Daoy (cell line): ENCODE measurements at places on chromosomes 16 and 17. TPM values are rescaled to one million over a fixed set of nuclear protein-coding genes. Genes with fewer than 3 reads are reported as not detected.

Gene TMEM238L
- total RNA-seq, result not detected in 2 replicates

Gene IGF2BP1
- total RNA-seq, result 15.2 and 16.7 TPM in 2 replicates

Gene SLC13A5
- not detected in 2 replicates for total RNA-seq

Gene YBX2
- 0.15 and 2.4 TPM in 2 replicates for total RNA-seq

Gene CDRT15L2
- not detected in 2 replicates for total RNA-seq

Gene ZKSCAN2
- 1.4 and 2.0 TPM in 2 replicates for total RNA-seq

- DNase-seq, result peak; percentile 86
These were observed at the start of gene ADCY9 for GRCh38 chr16:4116325-4117249. Gene ADCY9 (minus strand): TSS chr16:4116442. CDS start chr16:4115442, 1,000 bp downstream.

- no peak for DNase-seq
These were observed 162.8 kb upstream of the TNRC6C start for GRCh38 chr17:77795685-77796084.

- DNase-seq, result no peak
These were observed 210.1 kb upstream of the TNRC6C start for GRCh38 chr17:77748436-77748835.

GRCh38 chr16:11253009-11253994 lies 2.7 kb downstream of the SOCS1 start:
- DNase-seq, result no peak

GRCh38 chr17:42989726-42990652 lies 8.2 kb upstream of the RPL27 start:
- DNase-seq, result no peak

GRCh38 chr16:71230122-71230845 lies at the start of gene HYDIN:
Gene HYDIN (minus strand): TSS chr16:71230722. CDS start chr16:71186895, 43,827 bp downstream.
- peak; percentile 89 for DNase-seq

GRCh38 chr17:4262703-4263102 lies 1.1 kb downstream of the ANKFY1 start:
- no peak for DNase-seq

GRCh38 chr16:3305109-3306068 lies at the start of the genes TIGD7 and ZNF75A:
Gene TIGD7 (minus strand): TSS chr16:3305430. CDS start chr16:3300614, 4,816 bp downstream.
Gene ZNF75A (plus strand): TSS chr16:3305497. CDS start chr16:3308429, 2,932 bp downstream.
- DNase-seq, result peak; percentile 93

GRCh38 chr17:8947201-8947600 lies 18.3 kb downstream of the PIK3R5 start:
- peak; percentile 13 for DNase-seq

GRCh38 chr17:77119668-77120301 lies 21.0 kb upstream of the SEC14L1 start:
- no peak for DNase-seq

DNA sequence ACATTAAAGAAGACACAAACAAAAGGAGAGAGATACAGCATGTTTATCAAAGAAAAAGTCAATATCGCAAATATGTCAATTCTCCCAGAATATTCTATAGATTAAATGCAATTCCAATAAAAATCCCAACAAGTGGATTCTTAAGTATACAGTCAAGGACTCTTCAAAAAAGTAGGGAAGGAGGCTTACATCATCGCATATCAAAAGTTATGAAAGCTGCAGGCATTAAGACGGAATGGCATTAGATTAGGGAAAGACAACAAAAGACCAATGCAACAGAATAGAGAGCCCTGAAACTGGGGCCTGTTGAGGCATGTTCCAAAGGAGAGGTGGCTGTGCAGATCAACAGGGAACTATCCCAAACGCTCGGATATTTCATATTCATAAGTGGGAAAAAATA lies 76.0 kb downstream of the MARCHF10 start:
- no peak for DNase-seq

- DNase-seq, result peak; percentile 40
These were observed 45.1 kb downstream of the MYH11 start for GRCh38 chr16:15811481-15812400.

DNA sequence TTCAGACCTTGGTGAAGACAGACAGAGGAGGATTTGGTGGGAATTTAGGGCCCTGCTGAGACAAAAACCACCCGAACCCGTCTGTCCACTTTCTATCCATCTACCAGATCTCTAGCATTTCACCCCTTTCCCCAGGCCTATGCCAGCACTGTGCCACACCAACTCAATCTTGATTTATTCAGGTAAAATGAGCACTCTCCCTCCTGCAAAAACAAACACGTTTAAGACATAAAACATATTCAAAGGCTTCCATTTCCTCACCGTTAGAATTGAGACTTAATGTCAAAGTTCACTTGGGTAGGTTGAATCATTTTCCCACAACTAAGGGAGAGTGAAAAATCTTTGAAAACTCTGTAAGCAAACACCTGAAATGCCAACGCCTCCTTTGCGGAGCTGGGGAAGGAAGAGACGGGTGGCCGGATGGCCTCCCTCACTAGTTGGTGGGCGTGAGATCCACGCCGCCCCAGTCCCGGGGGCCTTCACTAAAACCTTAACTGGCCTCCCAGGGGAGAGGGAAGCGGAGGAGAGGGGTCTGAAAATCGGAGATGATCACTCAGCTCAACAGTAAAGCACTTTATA lies 862 bp downstream of the DCAKD start:
- DNase-seq, result peak; percentile 62

GRCh38 chr17:79842136-79842655 lies 3.0 kb upstream of the CBX4 start:
- no peak for DNase-seq

- peak; percentile 86 for DNase-seq
These were observed 102.0 kb downstream of the GRIN2A start for GRCh38 chr16:10080051-10080772.

- DNase-seq, result no peak
These were observed 42.8 kb downstream of the RAB11FIP3 start for GRCh38 chr16:468068-468821.

DNA sequence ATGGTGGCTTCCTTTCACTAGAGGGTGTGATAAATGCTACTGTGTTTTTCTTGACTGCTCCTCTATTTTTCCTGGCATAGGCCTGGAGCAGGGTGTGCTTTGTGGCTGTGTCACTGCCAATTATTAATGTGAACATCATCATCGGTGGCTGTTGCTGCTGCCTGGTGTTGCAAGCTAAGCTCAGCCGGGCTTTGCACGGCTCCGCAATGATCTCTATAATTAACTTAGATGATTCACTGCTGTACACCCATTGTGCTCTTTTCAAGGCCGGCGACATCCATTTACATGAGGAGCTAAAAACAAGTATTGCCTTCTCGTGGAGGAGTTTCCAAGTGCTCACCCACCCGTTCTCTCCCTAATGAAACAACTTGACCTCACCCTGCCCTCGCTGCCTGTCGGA lies 160.1 kb upstream of the IRX3 start:
- peak; percentile 89 for DNase-seq

GRCh38 chr17:7356072-7356549 lies 1.2 kb downstream of the TMEM95 start:
- peak; percentile 86 for DNase-seq

GRCh38 chr17:7479213-7480088 lies at the start of gene ZBTB4:
Gene ZBTB4 (minus strand): TSS chr17:7479631. CDS start chr17:7466801, 12,830 bp downstream.
- peak; percentile 61 for DNase-seq

DNA sequence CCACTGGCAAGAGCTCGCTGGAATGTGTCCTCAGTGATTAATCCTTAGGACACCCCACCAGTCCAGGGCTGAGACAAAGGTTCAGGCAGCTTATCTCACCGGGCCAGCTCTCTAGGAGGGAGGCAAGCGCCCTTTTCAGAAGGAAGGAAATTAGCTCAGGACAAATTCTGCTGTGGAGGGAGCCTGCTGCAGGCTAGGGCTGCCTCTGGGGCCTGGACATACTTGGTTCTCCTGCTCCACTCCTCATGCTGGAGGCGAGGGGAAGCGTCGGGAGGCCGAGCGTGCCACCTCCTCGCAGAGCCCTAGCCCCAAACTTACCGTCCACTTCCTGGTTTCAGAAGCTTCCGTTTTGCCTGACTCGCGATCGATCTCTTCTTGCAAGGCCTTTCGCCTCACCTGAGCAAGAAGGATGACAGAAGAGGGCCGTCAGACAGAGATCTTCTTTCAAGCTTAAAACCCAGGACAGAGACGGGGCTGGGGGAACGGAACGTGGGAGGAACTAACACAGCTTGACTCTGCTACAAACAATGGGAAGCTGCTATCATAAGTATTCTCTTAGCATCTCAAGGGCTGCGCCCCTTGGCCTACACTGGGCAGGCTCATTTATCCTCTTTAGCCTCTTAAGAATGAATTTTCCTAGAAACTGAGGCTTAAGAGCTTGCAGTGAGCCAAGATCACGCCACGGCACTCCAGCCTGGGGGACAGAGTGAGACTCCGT lies 7.7 kb downstream of the KNOP1 start:
- DNase-seq, result no peak

DNA sequence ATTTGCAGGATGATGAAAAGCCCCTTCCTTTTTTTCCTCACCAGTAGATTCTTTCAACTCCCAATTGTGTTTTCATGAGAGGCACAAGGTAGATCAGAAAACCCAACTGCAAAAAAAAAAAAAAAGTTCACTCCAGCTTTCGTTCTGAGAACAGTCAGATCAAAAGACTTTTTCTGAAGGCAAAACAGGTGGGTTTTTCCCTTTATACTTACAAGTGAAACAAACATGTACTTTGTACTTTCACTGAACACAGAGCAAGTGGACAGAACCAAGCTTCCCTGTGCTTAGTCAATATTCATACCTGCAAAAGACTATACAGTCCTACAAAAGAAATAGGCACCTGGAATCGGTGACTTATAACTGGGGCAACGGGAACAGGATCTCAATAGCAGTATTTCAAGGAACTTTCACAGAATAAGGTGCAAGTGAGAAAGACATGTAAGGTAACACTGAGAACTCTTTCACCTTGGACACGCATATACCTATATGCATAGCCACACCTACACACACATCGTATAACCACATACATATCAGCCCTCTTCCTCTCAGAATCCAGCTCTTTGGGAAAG lies 54.1 kb downstream of the TOX3 start:
- DNase-seq, result no peak
